ENCODE measurements at places on chromosomes 3 and 15.
A peak's percentile ranks its signal among the peaks of the same experiment; 100 is the strongest.

GRCh38 chr15:80999623-81000036 lies 1.1 kb upstream of the TLNRD1 start:
- DNase-seq, result no peak

GRCh38 chr3:73215281-73215680 lies 153.8 kb downstream of the EBLN2 start:
- no peak for DNase-seq

GRCh38 chr15:101193120-101193644 lies 58.7 kb downstream of the CHSY1 start:
- DNase-seq, result no peak

DNA sequence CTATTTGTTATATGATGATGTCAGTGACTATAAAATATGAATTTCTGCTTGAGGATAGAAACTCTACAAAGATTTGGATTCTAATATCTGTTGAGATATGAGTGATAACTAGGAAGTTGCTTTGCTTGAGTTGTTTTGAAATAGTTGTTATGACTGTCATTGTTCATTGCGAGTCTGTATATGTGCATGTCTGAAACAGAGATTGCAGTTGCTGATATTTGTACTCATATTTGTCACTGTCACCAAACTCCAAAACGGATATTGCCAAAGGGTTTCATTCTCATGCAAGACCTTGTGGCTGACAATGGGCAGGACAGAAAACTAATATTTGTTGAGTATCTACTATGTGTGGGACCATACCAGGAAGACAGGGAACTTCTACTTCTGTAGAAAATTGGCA lies 240.2 kb downstream of the CD47 start:
- DNase-seq, result no peak

DNA sequence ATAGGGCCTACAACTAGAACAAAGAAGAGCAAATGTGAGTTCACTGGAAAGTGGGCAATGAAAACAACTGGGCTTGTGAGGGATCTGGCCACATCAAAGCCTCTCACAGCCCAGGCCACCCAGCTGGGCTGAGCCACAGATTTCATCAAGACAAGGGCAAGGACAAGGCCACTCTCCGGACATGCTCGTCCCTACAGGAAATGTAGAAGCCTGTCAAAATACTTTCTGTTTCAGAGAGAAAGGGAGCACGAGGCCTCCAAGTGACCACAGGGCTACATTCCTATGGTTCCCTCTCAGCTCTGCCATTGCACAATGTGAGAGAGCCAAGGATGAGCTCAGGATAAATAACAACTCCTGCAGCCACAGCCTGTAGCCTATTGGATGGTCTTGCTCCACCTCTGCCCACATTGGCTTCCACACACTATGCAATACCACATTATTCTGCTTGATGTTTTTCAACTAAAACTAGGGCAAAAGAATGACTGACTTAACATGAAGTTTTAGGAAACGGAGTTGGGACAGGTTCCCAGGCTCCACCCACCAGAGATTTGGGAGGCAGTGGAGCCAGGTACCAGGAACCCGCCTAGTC lies 12.1 kb downstream of the TBC1D2B start:
- peak; percentile 89 for DNase-seq

GRCh38 chr3:16828815-16829214 lies 55.9 kb upstream of the PLCL2 start:
- peak; percentile 17 for DNase-seq

GRCh38 chr3:62415312-62415801 lies 42.0 kb upstream of the FEZF2 start:
- no peak for DNase-seq

DNA sequence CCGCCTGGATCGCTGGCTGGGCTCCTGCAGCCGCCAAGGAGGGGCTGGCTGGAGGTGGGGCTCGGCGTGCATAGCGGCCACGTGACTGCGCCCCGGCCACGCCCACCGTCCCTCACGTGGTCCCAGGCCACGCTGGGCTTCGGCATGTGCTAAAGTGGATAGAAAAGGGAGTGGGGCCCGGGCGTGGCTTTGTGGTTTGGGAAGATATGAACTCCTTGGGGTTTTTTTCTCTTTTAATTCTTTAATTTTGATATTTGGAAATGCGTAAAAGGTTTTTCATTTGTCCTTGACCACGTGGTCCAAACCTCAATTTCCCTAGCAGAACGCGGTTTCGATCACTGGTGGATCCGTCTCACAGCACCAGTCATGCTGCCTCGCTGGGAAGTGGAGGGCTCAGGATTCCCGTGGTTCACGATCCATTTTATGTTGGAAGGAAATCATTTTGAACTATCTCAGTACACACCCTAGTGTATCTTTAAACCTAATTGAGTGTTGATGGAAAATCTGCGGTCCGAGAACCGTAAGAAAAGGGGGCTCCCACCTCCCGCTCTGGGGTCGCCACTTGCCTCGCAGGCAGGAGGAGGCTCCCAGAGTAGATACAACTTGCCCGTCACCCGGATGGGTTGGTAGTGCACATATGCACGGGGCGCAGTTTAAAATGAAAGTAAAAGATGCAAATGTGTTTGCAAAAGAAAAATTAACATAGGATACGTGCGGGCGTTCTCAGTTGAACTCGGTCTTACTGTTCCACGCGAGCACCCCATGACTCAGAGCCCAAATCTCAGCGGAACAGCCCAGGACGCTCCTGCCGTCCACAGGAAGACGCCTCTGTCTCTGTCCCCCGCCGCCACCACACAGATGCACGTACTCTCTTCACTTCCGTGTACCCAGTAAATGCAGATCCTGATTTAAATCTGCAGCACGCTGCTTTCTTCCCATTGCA lies 141.9 kb downstream of the PGPEP1L start:
- no peak for DNase-seq

GRCh38 chr3:127195417-127195816 lies 2.5 kb downstream of the PRR23E start:
- no peak for DNase-seq

DNA sequence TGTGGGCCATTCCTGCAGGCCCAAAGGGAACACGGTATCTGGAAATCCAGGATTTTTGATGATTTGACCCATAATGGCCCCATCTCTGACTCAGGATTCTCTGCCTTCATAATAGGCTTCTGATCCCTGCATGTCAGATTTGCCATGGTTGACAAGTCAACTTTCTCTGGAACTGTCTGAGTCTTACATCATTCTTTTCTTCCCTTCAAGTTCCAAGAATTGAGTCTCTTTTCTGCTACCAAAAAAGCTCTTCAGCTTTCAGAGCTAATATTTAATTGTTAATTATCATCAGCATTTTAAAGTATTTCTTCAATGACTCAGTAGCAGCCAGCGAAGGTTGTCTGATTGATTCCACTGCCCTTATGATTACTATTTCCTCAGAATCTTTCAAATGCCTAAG lies 244.4 kb upstream of the COL8A1 start:
- no peak for DNase-seq

GRCh38 chr15:93482731-93483130 lies 393.7 kb upstream of the RGMA start:
- no peak for DNase-seq

GRCh38 chr3:152556731-152557254 lies 278.1 kb upstream of the P2RY1 start:
- no peak for DNase-seq

- no peak for DNase-seq
Measured at GRCh38 chr3:46060551-46060950, 33.3 kb upstream of the XCR1 start.

- no peak for DNase-seq
Measured at GRCh38 chr3:105505170-105505569, 138.5 kb downstream of the ALCAM start.

DNA sequence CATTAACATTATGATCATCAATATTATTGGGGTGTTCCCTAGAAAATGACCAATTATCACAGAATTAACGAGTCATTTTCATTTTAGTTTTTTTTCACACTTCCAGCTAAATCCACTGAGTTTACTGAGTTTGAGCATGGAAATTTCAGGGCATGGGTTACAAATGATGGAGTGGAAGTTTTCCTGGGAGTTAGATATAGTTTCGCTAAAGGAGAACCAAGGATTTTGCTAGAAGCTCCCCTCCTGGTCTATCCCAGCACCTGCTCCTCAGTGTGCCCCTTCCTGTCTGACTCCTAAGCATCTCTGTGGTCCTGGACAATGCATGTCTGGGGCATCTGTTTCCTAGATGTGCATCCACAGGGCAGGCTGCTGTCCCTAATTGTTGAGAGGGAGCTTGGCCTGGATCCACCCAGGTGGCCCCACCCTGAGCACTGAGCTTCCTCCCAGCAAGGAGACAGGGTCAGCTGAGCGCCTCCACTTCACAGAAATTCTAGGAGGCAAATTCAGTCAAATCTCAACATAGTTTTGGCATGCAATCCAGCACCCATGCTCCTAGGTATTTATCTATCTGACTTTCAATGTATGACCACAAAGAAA lies 102.3 kb upstream of the GOLGA6L6 start:
- no peak for DNase-seq

GRCh38 chr3:126525853-126526667 lies 2.1 kb downstream of the CHST13 start:
- DNase-seq, result no peak

DNA sequence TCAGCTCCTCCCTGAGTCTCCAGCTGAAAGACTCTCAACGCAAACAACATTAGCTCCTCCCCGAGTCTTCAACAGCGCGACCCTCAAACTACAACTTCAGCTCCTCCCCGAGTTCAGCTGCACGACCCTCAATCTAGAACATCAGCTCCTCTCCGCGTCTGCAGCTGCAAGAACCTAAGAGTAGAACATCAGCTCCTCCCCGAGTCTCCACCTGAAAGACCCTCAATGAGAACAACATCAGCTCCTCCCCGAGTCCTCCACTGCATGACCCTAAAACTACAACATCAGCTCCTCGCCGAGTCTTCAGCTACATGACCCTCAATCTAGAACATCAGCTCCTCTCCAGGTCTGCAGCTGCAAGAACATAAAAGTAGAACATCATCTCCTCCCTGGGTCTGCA lies 78.3 kb downstream of the TFRC start:
- no peak for DNase-seq

GRCh38 chr15:85615930-85616329 lies 178.8 kb downstream of the KLHL25 start:
- DNase-seq, result peak; percentile 43

GRCh38 chr15:94236608-94237007 lies 5.2 kb downstream of the MCTP2 start:
- no peak for DNase-seq

- no peak for DNase-seq
Measured at GRCh38 chr3:159879146-159879545, 109.5 kb upstream of the IL12A start.

DNA sequence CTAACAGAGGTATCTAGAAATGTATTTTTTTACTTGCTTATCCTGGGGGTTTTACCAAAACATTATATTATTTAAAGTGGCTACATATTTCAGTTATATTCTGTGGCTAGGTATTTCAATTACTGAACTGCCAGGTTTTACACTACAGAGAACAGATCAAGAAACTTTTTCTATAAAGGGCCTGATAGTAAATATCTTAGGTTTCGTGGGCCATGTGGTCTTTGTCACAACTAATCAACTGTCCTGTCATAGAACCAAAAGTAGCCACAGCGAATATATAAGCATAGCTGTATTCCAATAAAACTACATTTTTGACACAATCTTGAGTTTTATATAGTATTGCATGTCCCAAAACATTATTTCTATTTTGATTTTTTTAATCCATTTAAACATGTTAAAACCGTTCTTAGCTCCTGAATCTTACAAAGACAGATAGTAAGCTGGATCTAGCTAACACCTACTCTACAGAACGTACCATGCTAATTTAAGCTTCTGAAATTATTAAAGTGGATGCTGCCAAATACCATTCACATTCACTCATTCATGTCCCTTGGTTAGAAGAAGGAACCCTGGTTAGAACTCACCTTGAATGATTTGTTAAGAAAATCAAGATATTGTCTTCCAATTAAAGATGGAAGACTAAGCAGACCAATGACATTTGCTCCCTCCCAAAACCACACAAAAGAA lies 118.2 kb upstream of the TGFBR2 start:
- DNase-seq, result no peak

DNA sequence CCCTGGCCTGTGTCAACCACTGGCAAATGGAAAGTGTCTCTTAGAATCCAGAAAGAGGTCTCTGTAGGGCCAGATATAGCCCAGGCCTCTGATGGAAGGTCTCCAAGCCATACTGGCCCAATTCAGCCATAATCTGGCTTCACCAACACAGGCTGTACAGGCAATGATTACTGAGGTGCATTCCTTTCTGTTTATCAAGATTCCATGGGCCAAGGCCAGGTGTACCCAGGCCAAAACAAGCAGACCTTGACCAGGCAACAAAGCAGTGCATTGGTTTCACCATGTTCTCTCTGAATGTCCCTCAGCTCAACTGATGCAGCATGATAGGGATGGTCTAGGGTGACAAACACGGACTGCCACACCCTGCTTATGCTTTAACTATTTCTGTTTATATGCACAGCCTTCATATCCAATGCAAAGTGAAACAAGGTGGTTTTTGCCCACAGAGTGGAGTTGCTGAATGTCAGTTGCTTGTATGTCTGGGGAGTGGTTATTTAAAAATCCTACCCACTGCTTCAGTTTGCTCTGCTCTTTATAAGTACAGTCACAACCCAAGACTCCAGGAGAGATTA lies 25.2 kb downstream of the CCNL1 start:
- no peak for DNase-seq

DNA sequence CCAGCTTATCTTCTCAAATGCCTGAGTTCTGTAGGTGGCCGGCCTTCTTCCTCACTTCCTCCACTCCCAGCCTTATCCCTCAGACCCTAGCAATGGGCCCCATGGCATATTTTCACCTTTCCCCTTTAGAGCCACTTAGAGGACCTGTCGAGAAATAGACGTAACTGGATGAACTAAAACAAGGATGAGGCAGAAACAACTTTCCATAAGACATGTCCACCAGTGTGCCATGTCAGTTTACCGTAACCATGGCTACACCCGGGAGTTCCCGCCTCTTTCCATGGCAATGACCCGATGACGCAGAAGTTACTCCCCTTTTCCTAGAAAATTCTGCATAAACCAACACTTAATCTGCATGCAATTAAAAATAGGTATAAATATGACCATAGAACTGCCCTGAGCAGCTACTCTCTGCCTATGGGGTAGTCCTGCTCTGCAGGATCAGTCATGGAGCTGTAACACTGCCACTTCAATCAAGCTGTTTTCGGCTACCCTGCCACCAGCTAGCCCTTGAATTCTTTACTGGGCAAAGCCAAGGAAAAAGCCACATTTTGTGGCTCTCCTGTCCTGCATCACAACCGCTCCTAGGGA lies 55.1 kb upstream of the ZBTB38 start:
- no peak for DNase-seq

DNA sequence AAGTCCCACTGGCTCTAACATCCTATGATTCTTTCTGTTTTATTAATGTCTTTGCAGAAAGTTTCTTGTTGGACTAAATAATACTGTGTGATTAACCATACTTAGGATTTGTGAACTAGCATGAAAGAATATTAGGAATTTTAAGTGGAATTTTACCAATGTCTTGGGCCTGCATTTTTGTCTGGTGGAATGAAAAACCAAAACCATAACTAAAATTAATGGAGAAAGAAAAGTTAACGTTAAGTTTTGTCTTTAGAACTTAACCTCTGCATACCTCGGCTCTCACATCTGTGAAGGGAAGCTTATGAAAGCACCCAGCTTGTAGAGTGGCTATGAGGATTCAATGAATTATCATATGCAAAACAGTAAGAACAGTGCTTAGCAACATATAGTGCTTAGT lies 6.5 kb downstream of the FBN1 start:
- DNase-seq, result no peak

GRCh38 chr15:67120839-67121643 lies 55.6 kb downstream of the SMAD3 start:
- no peak for DNase-seq

- DNase-seq, result no peak
Measured at GRCh38 chr15:35557544-35557943, 11.6 kb upstream of the DPH6 start.

All from SJCRH30 (cell line).